ENCODE measurements at places on chromosomes 3 and 15.

DNA sequence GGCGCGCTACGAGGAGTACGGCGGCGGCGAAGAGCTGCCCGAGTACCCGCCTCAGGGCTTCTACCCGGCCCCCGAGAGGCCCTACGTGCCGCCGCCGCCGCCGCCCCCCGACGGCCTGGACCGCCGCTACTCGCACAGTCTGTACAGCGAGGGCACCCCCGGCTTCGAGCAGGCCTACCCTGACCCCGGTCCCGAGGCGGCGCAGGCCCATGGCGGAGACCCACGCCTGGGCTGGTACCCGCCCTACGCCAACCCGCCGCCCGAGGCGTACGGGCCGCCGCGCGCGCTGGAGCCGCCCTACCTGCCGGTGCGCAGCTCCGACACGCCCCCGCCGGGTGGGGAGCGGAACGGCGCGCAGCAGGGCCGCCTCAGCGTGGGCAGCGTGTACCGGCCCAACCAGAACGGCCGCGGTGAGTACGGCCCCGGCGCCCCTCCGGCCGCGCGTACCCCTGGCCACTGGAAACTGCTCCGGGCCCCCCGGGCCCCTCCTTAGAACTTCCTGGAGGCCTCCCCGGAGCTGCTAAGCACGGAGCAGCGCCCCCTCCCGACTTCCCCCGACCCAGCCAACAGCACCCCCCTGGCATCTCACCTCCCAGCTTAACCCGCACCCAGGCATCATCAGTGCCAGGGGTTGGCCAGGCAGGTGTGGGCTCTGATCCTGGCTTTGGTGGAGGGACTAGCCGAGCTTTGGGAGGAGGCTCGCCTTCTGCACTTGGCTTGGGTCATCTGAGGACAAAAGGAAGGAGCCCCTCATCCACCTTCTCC lies 1.4 kb downstream of the LOXL1 start:
- DNase-seq: peak; percentile 57

- peak; percentile 53 for DNase-seq
Measured at GRCh38 chr3:132721479-132722164, 587 bp downstream of the NPHP3 start.

- DNase-seq: no peak
Measured at GRCh38 chr15:59237924-59238331, 31.3 kb downstream of the LDHAL6B start.

GRCh38 chr15:68385671-68386586 lies 46.0 kb downstream of the ITGA11 start:
- DNase-seq: no peak

GRCh38 chr3:173584093-173584837 lies 186.7 kb downstream of the NLGN1 start:
- DNase-seq: peak; percentile 73

- DNase-seq: no peak
Measured at GRCh38 chr3:70053293-70053692, 53.8 kb downstream of the SAMMSON start.

- DNase-seq: peak; percentile 52
Measured at GRCh38 chr15:85443593-85444087, 63.2 kb downstream of the AKAP13 start.

DNA sequence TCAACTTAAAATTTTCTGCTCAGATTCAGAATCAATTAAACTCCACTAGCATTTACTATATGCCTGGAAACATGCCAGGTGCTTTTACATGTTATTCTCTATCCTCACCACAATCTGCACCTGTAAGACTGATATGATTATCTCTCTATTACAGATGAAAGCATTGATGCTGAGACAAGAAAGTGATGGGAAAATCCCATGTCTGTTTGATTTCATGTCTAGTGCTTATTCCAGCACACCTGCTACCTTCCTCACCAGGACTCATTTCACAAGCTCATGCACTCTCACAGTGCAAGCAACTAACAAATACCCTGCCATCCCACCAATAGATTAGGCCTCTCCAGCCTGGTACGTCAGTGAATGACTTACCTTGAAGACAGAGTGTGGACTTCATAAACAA lies 25.0 kb upstream of the BCL6 start:
- DNase-seq: no peak

DNA sequence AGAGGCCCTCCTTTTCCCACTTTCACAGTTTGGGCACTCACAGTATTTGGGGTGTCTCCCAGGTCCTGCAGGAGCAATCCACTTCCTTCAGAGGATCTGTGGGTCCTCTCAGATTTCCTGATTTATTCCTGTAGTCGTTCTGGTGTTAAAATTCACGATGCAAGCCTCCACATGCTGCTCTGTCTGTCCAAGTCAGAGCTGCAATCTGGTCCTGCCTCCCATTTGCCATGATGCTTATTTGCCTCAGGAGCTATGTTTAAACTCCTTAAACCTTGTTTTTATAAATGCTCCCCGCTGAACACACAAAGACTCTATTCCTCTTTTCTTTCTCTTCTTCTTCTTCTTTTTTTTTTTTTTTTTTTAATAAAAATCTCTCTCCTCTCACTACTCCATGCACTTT lies 558.7 kb upstream of the NECTIN3 start:
- no peak for DNase-seq

- DNase-seq: no peak
Measured at GRCh38 chr3:22476976-22477375, 726.0 kb upstream of the ZNF385D start.

DNA sequence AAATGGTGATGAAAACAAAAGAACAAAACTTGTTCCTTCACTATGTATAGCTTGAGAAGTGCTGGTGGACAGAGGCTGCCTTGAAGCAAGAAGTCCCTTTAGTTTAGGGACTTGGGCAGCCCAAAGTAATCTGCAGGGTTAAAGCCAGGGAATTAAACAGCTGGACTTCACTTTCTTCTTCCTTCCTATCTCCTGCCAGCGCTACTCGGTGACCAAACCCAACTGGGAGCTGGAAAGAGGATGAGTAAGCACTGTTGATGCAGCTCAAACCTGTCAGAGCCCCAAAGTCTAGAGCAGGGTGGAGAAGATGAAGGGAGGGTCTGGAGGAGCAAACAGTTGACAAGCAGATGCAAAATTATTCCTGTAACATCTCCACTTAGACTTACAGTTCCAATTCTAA lies 73.1 kb upstream of the FBN1 start:
- no peak for DNase-seq

- no peak for DNase-seq
Measured at GRCh38 chr3:73661265-73661664, 36.5 kb upstream of the PDZRN3 start.

GRCh38 chr3:69164296-69164695 lies 41.9 kb upstream of the LMOD3 start:
- no peak for DNase-seq

DNA sequence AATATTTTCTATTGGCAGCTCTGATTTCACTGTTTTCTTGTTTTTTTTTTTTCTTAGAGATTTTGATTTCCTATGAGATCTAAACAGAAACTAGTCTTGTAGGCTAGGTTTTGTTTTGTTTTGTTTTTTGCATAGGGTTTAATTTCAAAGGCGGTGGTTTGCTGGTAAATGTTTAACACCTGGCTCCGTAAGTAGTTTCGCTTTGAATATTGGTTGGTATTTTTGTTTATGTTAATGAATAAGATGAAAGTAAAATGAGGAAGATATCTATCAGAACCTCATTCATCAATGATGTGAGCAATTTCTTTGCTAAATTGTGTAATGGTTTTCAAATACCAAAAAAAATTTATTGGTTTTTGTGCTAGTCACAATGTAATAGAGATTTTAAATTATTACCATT lies 39.7 kb upstream of the TM4SF1 start:
- no peak for DNase-seq

DNA sequence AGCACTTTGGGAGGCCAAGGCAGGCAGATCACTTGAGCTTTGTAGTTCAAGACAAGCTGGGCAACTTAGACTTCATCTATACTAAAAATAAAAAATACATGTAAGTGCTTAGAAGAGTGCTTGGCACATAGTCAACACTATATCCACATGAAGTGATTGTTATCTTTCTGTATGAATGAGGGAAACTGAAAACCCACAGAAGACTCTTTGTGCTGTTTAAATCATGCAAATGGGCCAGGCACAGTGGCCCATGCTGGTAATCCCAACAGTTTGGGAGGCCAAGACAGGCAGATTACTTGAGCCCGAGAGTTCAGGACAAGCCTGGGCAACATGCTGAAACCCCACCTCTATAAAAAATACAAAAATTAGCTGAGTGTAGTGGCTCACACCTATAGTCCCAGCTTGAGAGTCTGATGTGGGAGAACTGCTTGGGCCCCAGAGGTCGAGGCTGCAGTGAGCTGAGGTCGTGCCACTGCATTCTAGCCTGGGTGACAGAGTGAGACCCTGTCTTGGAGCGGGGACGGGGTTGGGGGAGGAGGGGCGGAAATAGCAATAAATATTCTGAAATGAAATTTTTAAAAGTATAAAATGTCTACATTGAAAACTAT lies 129.7 kb downstream of the NR2E3 start:
- DNase-seq: no peak

GRCh38 chr3:168581771-168582225 lies 486.1 kb upstream of the GOLIM4 start:
- DNase-seq: no peak

DNA sequence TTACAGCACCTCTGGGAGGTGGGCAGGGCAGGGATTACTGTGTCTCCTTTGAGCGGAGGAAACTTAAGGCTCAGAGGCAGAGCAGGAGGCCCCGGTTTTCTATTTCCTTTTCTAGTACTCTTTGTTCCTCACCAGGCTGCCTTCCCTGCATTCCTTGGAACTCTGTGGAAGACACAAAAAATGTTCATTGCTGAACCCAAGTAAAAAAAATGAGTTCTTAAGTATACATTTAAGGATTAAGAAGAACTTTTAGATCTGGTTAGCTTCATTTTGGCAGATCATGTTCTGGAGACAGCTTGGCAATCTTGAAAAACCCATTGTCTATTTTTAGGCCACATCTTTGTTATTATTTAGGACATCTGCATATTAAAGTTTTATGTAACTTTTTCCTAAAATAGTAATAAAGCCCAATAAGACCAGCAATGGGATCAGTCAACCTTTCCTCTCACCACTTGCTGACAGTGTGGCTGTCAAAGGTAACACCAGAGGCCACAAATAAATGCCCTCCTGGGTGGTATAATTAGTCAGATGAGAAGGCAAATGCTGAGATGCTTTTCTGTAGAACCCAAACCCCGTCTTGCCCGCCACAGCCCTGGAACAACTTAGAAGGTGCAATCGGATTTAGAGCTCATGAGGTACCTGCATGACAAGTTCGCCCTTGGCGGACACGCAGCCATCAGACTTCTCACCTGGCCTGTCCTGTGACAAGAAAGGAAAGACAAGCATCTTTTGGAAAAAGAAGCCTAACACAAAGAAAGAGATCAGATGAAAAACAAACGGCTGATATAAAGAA lies 97.2 kb downstream of the DGKG start:
- DNase-seq: no peak

DNA sequence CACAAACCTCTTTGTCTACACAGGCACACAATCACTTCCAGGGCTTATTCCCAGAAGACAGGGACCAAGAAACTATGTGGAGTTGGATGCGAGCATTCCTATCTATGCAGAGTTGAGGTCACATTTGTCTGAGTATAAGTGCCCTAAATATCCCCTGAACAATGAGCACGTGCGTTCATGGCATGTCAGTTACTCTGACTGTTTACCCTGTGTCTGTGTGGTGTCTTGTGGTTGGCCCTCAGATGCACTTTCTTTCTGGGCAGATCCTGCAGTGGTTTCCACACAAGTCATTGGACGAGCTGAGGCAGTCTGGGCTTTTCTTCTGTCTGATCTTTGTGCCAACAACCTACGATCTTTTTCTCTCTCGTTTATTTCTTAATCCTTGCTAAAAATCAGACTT lies 134.5 kb downstream of the FBN1 start:
- DNase-seq: no peak
